ENCODE measurements at places on chromosomes 7 and 10.
A peak's percentile ranks its signal among the peaks of the same experiment; 100 is the strongest.

DNA sequence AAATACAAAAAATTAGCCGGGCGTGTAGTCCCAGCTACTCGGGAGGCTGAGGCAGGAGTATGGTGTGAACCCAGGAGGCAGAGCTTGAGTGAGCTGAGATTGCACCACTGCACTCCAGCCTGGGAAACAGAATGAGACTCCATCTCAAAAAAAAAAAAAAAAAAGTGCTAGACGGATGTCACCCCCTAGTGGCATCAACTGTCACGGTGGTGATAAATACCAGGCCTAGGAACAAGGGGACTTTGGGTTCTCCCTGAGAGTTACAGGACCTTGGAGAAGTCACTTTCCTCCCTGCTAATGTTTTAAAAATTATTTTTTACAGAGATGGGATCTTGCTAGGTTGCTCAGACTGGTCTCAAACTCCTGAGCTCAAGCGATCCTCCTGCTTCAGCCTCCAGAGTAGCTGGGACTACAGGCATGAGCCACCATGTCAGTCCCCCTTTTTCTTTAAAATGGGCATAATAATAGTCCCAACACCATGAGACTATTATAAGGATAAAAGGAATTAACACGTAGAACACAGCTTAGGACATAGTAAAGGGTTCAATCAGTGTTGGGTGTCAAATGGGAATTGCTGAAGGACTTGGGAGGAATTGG, 2.6 kb upstream of the TMEM130 start:
- peak; percentile 46 for DNase-seq

- no peak for DNase-seq
Observed at GRCh38 chr10:107589081-107589480, 424.6 kb upstream of the SORCS1 start.

GRCh38 chr10:86447432-86447831, 74.2 kb downstream of the WAPL start:
- DNase-seq: no peak

- no peak for DNase-seq
Observed at GRCh38 chr10:119550827-119551226, 8.3 kb upstream of the RGS10 start.

- no peak for DNase-seq
Observed at GRCh38 chr10:78972160-78972946, 96.4 kb upstream of the ZMIZ1 start.

- DNase-seq: no peak
Observed at GRCh38 chr10:115624448-115624847, 531.3 kb downstream of the ATRNL1 start.

GRCh38 chr10:113552701-113553100, at the start of gene HABP2:
Gene HABP2, plus strand, starts transcription at chr10:113553053. Its CDS starts 69 bp downstream, at chr10:113553122.
- DNase-seq: no peak

DNA sequence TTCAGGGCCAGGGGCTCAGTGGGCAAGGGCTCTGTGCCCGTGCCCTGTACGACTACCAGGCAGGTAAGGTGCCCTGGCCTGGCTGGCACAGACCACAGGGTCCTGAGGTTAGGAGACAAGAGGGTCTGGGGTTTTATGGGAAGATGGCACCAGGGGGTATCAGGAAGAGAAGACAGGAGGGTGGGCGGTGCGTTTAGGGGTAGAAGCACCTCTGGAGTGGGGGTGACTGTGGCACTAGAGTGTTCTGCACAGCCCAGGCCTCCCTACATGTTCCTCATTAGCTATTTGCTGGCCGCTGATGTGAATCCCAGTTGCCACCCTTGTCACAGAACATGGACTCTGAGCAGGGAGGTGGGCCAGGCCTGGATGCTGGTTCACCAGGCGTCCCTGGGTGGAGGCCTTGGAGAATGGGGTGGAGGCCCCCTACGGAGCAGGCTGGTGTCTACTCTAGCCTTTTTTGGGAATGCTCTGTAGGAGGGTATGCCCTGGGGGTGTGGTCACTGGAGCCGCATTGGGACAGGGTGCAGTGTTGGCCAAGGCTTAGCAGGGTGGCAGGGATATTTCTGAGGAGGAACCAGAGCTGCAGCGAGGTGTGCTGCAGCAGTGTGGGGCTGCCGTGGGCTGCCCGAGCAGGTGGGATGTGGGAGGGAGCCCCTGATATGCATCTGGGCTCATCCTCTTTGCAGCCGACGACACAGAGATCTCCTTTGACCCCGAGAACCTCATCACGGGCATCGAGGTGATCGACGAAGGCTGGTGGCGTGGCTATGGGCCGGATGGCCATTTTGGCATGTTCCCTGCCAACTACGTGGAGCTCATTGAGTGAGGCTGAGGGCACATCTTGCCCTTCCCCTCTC, 5.0 kb downstream of the PGAM2 start:
- DNase-seq: no peak

GRCh38 chr7:105337529-105337928, 51.2 kb downstream of the SRPK2 start:
- DNase-seq: no peak

- peak; percentile 35 for DNase-seq
Observed at GRCh38 chr7:37719077-37719476, 35.5 kb downstream of the GPR141 start.

GRCh38 chr7:44767134-44767911, 18.7 kb downstream of the ZMIZ2 start:
- DNase-seq: no peak

- DNase-seq: no peak
Observed at GRCh38 chr10:132506711-132507408, 30.7 kb upstream of the INPP5A start.

Data from activated CD4-positive, alpha-beta T cell treated with anti-CD3 and anti-CD28 coated beads, Interleukin-10, Interleukin-2, amounts not matched to agents 100 ng/mL and 50 ng/mL, durations not matched to agents 16 hours and 8 hours (primary cell).